ENCODE measurements at places on chromosomes 4 and X. TPM values are rescaled to one million over a fixed set of nuclear protein-coding genes. Genes with fewer than 3 reads are reported as not detected.
A peak's percentile ranks its signal among the peaks of the same experiment; 100 is the strongest.

GRCh38 chrX:53155512-53156206 lies 61.7 kb downstream of the KANTR start:
- no peaks in the 10 kb centered on the region for H3K27me3 ChIP-seq
- H3K4me1 ChIP-seq = no peaks in the 10 kb centered on the region
- no peak overlapping the region for H3K4me3 ChIP-seq
- H3K36me3 ChIP-seq = no peaks in the 10 kb centered on the region

- H3K4me1 ChIP-seq = peaks cover 29% of the 10 kb centered on the region
- 0 out of 2 replicates have a peak overlapping the region, but pooled peaks have one; percentile 15 for H3K27ac ChIP-seq
- no peaks in the 10 kb centered on the region for H3K36me3 ChIP-seq
- H3K27me3 ChIP-seq = no peaks in the 10 kb centered on the region
- H3K4me3 ChIP-seq = no peak overlapping the region
These were observed 230.3 kb upstream of the PGRMC2 start for GRCh38 chr4:128517739-128518510.

DNA sequence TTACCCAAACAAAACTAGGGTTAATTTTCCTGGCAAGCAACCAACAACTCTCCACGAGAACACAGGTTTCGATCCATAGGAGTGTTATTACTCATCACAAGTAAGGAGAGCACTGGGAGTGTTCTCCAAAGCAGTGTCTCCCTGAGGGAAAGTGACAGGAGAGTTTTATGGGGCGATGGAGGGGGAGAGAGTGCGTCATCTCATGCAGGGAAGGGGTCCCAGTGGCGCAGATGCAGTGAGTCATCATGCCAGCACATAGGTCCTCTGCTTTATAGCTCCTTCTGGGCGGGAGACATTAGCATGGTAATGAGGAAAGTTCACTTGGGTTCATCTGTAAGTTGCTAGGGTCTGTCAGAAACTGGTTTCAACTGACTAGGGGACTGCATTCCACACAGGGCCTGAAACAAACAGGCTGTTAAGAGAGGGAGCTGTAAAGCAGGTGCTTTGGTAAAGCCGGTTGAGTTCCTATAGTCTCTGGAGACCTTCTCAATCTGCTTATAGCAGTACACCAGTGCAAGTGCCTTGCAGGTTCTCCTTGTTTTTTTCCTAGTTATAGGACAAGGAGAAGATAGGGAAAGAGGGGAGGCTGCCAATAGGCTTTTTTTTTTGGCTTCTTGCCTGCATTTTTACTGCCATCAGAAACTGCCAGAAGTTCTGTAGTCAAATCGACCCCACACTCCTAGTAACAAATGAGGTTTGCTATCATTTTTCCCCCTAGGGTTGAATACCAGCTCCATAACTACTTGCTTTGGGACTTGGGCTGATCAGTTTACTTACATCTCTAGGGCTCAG lies 12.8 kb upstream of the BOD1L1 start:
- no peak overlapping the region for H3K27ac ChIP-seq
- peaks cover 30% of the 10 kb centered on the region for H3K4me1 ChIP-seq
- H3K36me3 ChIP-seq = no peaks in the 10 kb centered on the region
- H3K4me3 ChIP-seq = no peak overlapping the region
- peak; percentile 81 for DNase-seq

DNA sequence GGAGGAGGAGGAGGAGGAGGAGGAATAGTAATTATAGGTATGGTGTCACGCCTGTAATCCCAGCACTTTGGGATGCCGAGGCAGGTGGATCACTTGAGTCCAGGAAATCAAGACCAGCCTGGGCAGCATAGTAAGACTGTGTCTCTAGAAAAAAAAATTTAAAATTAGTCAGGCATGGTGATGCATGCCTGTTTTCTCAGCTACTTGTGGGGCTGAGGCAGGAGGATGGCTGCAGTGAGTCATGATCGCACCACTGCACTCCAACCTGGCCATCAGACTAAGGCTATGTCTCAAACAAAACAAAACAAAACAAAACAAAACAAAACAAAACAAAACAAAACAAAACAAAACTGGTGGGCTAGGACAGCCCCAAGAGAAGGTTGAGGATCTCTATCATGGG lies 3.0 kb downstream of the STARD8 start:
- 0 out of 2 replicates have a peak, but pooled peaks cover 5% of the 10 kb centered on the region for H3K27me3 ChIP-seq
- no peaks in the 10 kb centered on the region for H3K36me3 ChIP-seq
- no peak overlapping the region for H3K4me3 ChIP-seq
- H3K27ac ChIP-seq = no peak overlapping the region

GRCh38 chr4:62135565-62136156 lies 935.5 kb downstream of the ADGRL3 start:
- no peaks in the 10 kb centered on the region for H3K27me3 ChIP-seq
- no peaks in the 10 kb centered on the region for H3K36me3 ChIP-seq
- H3K4me1 ChIP-seq = peaks cover 33% of the 10 kb centered on the region
- no peak overlapping the region for H3K27ac ChIP-seq
- DNase-seq = no peak

GRCh38 chr4:184662236-184662635 lies 12.7 kb downstream of the PRIMPOL start:
- DNase-seq = no peak
- H3K4me1 ChIP-seq = no peaks in the 10 kb centered on the region
- no peak overlapping the region for H3K27ac ChIP-seq
- no peak overlapping the region for H3K4me3 ChIP-seq

DNA sequence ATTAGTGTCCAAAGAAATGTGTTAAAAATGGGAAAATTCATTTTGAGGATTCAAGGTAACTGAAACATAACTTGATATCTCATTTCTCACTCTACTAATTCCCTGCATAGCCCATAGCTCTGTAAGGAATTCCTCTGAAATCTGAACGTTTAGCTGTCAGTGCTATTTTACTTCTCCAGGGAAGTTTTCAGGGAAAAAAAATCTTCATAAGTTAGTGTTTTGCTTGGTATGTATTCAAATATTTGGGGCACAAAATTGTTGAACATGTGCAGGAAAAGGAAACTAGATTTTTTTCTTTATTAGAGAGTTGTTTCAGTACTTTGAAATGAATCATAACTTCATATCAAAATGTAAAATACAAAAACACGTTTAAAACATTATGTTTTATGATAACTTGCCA lies 891.4 kb downstream of the CENPC start:
- no peak overlapping the region for H3K4me3 ChIP-seq
- H3K27me3 ChIP-seq = no peaks in the 10 kb centered on the region
- DNase-seq = no peak
- no peaks in the 10 kb centered on the region for H3K4me1 ChIP-seq

- H3K4me3 ChIP-seq = no peak overlapping the region
- peaks cover 31% of the 10 kb centered on the region for H3K4me1 ChIP-seq
- no peak for DNase-seq
- H3K27ac ChIP-seq = no peak overlapping the region
These were observed 237.9 kb downstream of the ARHGAP10 start for GRCh38 chr4:147969573-147970385.

- DNase-seq = no peak
- H3K4me3 ChIP-seq = no peak overlapping the region
- no peaks in the 10 kb centered on the region for H3K27me3 ChIP-seq
- no peak overlapping the region for H3K27ac ChIP-seq
These were observed 30.8 kb upstream of the CD40LG start for GRCh38 chrX:136616987-136617685.

- H3K27me3 ChIP-seq = no peaks in the 10 kb centered on the region
- DNase-seq = no peak
- H3K27ac ChIP-seq = no peak overlapping the region
- no peaks in the 10 kb centered on the region for H3K4me1 ChIP-seq
- no peaks in the 10 kb centered on the region for H3K36me3 ChIP-seq
These were observed 28.8 kb downstream of the ASIC5 start for GRCh38 chr4:155837203-155837796.

- DNase-seq = peak; percentile 36
- no peaks in the 10 kb centered on the region for H3K4me1 ChIP-seq
- H3K36me3 ChIP-seq = no peaks in the 10 kb centered on the region
- no peak overlapping the region for H3K27ac ChIP-seq
These were observed 37.1 kb upstream of the SETD7 start for GRCh38 chr4:139593091-139593564.

GRCh38 chrX:9466124-9466495 lies 1.3 kb downstream of the TBL1X start:
- H3K4me1 ChIP-seq = peaks cover 23% of the 10 kb centered on the region
- DNase-seq = peak; percentile 41
- peak overlapping the region; percentile 57 for H3K4me3 ChIP-seq
- no peak overlapping the region for H3K27ac ChIP-seq
- H3K27me3 ChIP-seq = peaks cover 13% of the 10 kb centered on the region
- no peaks in the 10 kb centered on the region for H3K36me3 ChIP-seq

GRCh38 chrX:115696039-115696438 lies 135.1 kb downstream of the PLS3 start:
- DNase-seq = peak; percentile 40
- no peaks in the 10 kb centered on the region for H3K36me3 ChIP-seq
- H3K4me1 ChIP-seq = peaks cover 22% of the 10 kb centered on the region
- H3K27me3 ChIP-seq = no peaks in the 10 kb centered on the region
- peak overlapping the region; percentile 86 for H3K27ac ChIP-seq
- no peak overlapping the region for H3K4me3 ChIP-seq

The CEP44 gene
- 20.4 TPM for total RNA-seq

The BTK gene
- total RNA-seq = 0.31 TPM

The RENBP gene
- 10.3 TPM for total RNA-seq

The POU4F2 gene
- not detected for total RNA-seq

The NLRP2B gene
- total RNA-seq = not detected

The SH3BP2 gene
- total RNA-seq = 29.9 TPM

The HTN3 gene
- not detected for total RNA-seq

The PAGE2 gene
- not detected for total RNA-seq

The MTMR8 gene
- 8.8 TPM for total RNA-seq

The RHOXF2B gene
- total RNA-seq = not detected

The RASSF6 gene
- 0.23 TPM for total RNA-seq

The WNK3 gene
- total RNA-seq = 27.4 TPM

All from GM23338 (cell line).